ENCODE measurements at places on chromosomes 7 and 10.

- DNase-seq = no peak
These were observed 25.7 kb upstream of the LOXL4 start for GRCh38 chr10:98293550-98294269.

- DNase-seq = peak; percentile 44
These were observed 21.0 kb upstream of the EPC1 start for GRCh38 chr10:32367793-32368453.

DNA sequence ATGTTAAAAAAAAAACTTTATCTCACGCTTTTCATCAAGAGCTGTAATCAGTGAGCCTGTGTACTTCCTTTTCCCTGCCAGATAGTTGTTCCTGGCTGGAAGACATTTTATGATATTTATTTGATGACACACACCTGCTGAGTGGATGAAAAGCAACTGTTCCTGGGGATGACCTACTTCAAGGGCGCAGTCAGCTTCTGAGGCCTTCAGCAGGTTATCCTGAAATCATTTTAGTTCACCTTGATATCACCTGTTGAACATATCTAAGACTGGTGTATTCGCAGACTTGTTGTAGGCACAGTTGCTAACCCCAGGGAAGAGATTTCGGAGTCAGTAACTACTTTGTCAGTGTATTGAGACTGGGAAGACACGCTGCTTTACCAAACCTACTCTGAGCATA, 234.5 kb upstream of the TCF7L2 start:
- DNase-seq = no peak

- DNase-seq = no peak
These were observed 447.6 kb downstream of the TFEC start for GRCh38 chr7:115582956-115583355.

DNA sequence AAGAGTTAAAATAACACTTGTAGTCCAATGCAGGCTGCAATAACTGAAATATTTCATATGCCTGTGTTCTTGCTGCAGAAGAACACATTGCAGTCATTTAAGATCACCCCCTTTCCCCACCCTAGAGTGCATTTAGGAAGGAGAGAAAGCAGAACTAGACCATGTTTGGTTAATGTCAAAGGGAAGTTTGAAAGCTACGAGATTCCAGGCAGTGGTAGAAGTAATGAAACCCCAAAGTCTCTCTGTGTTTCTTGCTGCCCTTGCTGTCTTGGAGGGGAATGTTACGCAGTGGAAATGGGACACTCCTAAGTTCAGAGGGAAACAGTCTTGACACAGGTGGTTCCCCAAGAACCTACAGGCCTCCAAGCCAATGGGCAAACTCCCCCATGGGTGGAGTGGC, 242.9 kb downstream of the PTEN start:
- DNase-seq = no peak

DNA sequence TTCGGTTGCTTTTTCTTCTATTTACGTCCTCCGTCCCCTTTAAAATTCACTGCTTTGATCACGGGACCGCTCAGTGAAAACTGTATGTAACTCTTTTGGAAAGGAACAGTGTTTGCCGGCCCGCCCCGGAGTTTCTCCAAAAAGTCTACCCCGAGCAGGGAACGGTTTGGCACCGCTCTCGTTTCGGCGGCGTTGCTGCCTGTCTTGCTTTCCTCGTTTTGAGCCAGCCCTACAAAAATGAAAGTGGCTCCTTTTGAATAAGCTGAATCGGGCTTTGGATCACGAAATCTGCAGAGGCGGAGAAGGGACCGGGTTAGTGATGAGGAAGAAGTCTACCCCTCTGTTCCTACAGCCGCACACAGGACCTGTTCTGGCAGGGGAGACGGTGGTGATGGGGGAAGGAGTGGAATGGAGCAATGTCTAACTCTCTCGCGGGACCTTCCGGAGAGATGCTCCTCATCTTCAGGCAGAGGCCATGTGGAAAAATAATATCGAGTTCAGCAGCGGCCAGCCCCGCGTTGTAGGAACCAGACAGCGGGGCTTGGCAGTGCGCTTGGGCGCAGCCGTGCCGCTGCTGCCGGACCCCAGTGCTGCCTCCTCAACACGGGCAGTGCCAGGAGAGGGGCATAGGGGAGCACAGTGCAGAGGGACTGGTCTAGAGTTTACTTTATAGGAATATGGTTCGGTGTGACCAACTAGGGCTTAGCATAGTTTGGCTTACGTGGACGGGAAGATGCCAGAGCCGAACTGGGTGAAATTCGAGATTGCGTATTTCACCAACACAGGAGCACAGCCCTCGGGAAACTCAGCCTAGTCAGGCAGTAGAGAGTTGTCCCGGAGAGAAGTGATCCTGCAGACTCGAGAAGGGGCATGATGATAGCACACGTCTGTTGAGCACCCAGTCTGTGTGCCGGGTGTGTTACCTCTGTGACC, 1.4 kb downstream of the HTRA1 start:
- no peak for DNase-seq

DNA sequence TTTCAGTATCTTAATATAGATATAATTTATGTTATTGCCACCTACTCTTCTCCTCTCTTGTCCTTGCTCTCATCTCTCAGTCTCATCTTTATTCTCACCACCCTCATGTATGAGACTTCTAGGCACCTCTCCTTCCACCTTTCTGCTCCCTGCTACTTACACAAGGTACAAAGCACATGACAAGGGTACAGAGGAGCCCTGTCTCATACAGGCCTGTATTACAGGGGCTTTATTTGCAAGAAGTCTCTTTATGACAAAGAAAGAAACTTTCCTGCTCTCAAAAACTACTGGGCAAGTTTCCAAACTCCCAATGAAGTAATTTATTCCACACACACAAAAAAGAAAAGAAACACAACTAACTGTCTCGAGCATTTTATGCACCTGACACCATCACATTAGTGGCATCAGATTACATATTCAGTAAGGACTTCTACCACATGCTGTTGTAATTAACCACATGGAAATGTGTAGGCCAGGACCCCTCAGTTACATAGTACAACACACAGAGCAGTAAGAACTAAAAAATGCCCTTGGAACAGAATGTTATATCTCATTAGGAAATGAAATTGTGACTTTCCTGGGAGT, 253.1 kb downstream of the FZD1 start:
- no peak for DNase-seq

DNA sequence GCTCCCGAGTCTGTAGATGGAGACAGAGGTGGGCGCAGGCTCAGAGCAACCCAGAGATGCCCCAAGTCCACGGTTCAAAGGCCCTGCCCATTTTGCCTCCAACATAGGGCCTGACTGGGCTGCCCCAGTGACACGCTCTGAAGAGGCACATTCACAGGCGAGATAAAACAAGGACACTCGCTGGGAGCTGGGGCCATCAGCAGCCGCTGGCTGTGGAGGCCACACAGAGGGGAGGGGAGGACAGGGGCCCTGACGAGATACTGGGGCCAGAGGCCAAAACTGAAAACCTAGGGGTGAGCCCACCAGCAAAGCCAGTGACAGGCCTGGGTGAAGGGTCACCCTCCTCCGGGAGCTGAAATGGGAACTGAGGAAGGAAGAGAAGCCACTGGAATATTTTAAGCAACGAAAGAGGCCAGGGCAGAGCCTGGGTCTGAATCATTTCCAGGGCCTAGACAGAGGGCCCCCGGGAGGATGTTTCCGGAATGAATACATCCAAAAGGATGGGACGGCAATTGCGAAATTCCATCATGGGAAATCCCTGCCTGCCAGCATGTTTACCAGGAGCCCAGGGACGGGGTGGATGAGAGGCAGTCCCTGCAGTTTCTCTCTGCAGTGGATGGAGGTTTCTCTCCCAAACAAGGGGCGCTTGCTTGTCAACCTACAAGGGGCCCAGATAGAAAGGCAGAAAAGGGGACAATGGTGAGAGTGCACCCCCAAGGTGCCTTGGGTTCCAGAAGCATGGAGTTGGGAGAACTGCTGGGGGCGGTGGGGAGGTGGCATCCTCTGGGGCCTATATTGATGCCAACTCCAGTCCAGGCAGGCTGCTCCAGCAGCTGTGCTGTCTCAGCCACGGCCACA, 29.0 kb upstream of the HSPA12A start:
- no peak for DNase-seq

DNA sequence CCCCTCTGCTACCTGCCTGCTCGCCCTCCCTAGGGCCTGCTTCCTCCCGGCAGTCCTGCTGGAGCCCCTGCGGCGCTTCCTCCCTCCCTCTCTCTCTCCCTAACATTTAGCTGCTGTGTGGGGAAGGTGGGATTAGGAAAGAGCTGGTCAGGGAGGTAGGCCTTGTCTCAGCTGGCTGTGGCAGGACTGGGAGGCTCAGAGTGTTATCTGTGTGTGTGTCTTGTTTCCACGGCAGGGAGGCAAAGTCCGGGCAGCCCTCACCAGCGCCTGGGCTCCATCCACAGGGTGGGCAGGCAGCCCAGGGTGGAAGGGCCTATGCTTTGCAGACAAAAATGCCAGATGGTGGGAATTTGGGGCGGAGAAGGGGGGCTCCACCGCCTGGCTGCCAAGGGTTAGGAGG, 105.7 kb downstream of the RPS24 start:
- DNase-seq = no peak

GRCh38 chr10:101228153-101228965, 904 bp downstream of the LBX1 start:
- DNase-seq = no peak

DNA sequence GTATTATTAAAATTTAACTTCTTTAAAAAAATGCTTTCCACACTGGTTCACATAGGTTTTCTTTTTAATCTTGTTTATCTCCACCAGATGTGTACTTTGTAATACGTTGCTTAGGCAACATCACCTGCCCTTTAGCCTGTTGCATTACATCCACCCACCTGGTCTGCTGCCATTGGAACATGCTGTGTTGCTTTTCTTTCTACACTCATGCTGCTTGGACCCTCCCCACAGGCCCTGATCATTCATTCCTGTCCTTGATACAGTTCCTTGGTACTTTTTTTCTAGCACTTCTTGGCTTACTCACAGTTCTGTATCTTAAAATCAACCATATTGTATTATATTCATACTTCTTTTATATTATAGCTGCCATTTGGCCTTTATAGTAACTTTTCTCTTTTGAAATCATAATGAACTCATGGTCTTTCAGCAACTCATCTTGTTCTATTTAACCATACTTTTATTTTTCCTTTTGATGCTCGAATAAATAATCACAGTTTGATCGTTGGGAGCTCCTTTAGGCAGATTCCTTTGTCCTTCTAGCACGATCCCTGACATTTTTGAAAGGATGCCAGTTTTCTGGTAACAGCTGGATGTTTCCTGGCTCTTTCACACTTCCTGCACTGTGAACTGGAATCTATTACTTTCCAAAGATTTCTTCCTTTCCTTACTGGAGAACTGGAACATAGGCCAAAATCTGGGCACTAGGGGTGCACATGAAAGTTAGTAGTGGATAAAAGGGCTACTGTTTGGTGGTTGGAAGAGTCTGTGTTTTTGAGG, 125.1 kb downstream of the CDK14 start:
- DNase-seq = no peak

- no peak for DNase-seq
These were observed 85.5 kb downstream of the FAS start for GRCh38 chr10:89076120-89076519.

DNA sequence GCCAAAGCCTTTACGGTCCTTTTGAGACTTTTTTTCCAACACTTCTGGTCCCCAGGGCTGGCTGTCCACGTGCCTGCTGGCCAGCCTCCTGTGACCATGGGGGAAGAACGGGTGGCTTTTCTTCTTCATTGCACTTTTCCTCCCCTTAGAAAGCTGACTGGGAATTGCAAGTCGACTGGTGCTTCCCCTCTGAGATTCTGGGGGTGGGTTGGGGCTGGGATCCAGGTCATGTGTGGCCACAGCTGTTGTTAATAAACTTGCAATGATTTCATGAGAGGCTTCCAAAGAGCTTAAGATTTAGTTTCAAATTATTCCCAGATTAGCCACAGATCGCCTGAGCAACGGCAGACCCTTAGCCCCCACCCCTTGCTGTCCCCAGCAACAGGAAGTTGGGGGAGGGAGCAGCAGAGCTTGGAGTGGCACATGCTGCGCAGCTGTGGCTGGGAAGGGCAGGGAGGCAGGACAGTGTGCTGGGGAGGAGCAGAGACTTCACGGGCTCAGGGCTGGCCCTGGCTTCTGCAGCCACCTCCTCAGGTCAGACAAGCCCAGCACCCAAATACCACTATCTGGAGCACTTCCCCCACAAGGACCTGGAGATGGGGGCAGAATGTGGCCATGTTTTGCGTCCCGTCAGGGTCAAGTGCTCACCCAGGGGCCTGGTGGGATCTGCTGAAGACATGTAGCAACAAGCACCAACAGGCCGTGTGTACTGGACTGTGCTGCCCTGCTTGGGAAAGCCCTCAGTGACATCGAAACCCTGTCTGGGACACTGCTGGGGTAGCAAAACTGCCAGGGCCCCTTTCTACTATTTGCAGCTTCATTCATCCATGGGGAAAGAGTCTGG, 147.1 kb downstream of the RNF216 start:
- peak; percentile 40 for DNase-seq

- peak; percentile 22 for DNase-seq
These were observed 60.8 kb downstream of the CHN2 start for GRCh38 chr7:29255199-29255878.

GRCh38 chr7:117173035-117173770, 149.7 kb downstream of the WNT2 start:
- DNase-seq = no peak

DNA sequence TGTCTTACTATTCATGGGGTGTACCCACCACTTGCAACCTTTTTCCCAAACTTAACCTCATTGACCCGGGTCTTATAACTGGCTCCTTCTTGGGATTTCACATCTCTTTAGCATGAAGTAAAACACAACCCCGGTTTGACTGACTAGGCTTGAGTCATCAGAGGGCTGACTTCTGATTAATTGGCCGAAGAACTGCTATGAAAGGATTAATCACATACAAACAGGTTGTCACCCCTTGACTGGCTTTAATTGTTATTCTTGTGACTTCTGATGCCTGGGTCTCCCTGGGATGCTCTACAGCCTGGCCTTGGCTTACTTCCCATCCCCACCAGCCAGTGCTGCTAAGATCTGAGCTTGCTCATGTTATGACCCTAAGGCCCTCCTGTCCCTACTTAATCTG, 8.8 kb upstream of the CRPPA start:
- DNase-seq = peak; percentile 60

- DNase-seq = no peak
These were observed 22.2 kb downstream of the FZD1 start for GRCh38 chr7:91286432-91286831.

- DNase-seq = no peak
These were observed 39.6 kb upstream of the ANK3 start for GRCh38 chr10:60429084-60429849.
